ENCODE measurements at places on chromosomes 5 and 9. TPM values are rescaled to one million over a fixed set of nuclear protein-coding genes. Genes with fewer than 3 reads are reported as not detected.

KCNV2 gene
- total RNA-seq, result not detected

DNA sequence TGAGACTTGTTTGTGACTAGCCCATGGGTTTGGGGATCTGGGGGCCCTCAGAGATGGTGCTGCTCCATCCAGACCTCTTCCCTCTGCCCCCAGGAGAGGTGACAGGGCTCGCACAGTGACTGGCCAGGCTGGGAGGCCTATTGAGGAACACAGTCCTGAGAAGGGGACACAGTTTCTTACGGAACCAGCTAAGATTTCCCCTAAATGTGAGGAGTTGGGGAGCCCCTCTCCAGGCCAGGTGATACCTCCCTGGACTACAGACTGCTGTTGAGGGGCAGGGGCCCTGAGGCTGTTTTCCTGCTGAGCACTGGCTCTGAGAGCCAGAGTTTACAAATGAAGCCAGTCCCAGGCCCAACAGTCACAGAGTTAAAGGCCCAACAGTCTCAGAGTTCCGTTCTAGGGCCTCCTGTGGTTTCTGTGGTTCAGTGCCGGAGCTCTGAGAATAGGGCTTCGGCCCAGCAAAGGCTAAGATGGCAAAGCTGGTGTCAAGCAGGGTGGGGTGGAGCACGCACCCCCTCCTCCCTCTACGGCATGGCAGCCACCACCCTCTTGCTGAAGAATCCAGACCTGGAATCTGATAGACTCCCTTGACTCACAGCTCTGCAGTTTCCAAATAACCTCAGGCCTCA is 1.1 kb upstream of the SEMA4D start:
- peak overlapping the region; percentile 98 for H3K27ac ChIP-seq
- H3K27me3 ChIP-seq, result no peaks in the 10 kb centered on the region
- peak; percentile 55 for DNase-seq
- peaks cover 10% of the 10 kb centered on the region for H3K36me3 ChIP-seq
- peaks cover 87% of the 10 kb centered on the region for H3K4me1 ChIP-seq
- peak overlapping the region; percentile 96 for H3K4me3 ChIP-seq

- no peak overlapping the region for H3K4me3 ChIP-seq
- H3K36me3 ChIP-seq, result peaks cover 2% of the 10 kb centered on the region
- H3K4me1 ChIP-seq, result no peaks in the 10 kb centered on the region
- no peak for DNase-seq
- no peak overlapping the region for H3K27ac ChIP-seq
- H3K27me3 ChIP-seq, result peaks cover 75% of the 10 kb centered on the region
Measured at GRCh38 chr9:90958328-90958727, 156.7 kb downstream of the SYK start.

DNA sequence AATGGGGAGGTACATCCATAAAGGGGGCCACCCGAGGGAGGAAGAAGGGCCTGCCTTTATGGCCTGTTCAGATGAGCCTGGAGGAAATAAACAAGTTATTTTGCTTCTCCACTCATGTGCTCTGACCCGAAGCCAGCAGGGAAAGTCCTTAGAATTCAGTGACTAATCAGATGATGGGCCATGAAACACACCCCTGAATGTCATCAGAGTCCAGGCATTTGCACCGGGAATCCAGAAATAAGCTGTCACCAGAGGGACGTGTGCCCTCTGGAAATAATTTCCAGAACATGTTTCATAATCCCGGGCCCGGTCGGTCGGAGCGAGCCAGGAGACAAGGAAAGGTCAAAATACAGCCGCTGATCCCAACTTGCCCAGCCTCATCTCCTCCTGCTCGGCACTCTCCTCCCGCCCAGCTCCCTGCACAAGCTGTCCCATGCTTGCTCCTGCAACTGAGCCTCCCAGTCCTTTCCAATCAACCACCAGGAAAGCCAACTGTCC is 73.6 kb upstream of the ZNF622 start:
- H3K36me3 ChIP-seq, result peaks cover 6% of the 10 kb centered on the region
- H3K4me1 ChIP-seq, result peaks cover 41% of the 10 kb centered on the region
- H3K27ac ChIP-seq, result no peak overlapping the region

GRCh38 chr5:133653760-133654049 is 41.4 kb upstream of the FSTL4 start:
- H3K27ac ChIP-seq, result no peak overlapping the region
- H3K4me3 ChIP-seq, result no peak overlapping the region
- H3K27me3 ChIP-seq, result peaks cover 18% of the 10 kb centered on the region
- no peaks in the 10 kb centered on the region for H3K4me1 ChIP-seq
- H3K36me3 ChIP-seq, result no peaks in the 10 kb centered on the region

DNA sequence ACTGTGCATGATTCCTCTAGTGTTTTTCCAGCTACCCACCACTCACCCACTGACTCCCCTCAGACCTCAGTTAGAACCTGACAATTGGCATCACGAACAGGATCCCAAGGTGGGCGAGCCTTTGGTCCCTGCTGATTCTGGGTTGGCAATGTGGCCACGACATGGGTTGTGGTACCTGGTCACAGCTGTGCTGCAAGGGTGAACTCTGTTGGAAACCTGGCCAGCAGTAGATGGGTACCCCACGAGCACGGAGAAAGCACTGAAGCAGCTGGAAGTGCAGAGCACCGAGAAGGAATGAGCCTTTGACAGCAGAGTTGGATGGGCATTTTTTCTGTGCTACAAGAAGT is 180.1 kb downstream of the PDE4D start:
- no peaks in the 10 kb centered on the region for H3K36me3 ChIP-seq
- H3K27ac ChIP-seq, result no peak overlapping the region
- no peak for DNase-seq
- H3K4me1 ChIP-seq, result no peaks in the 10 kb centered on the region
- H3K27me3 ChIP-seq, result no peaks in the 10 kb centered on the region

GRCh38 chr5:51558682-51559081 is 175.4 kb downstream of the ISL1 start:
- H3K4me3 ChIP-seq, result no peak overlapping the region
- no peaks in the 10 kb centered on the region for H3K27me3 ChIP-seq
- H3K36me3 ChIP-seq, result no peaks in the 10 kb centered on the region
- no peaks in the 10 kb centered on the region for H3K4me1 ChIP-seq
- DNase-seq, result no peak
- H3K27ac ChIP-seq, result no peak overlapping the region
